ENCODE measurements at places on chromosomes 16 and 17. TPM values are rescaled to one million over a fixed set of nuclear protein-coding genes. Genes with fewer than 3 reads are reported as not detected.

DNA sequence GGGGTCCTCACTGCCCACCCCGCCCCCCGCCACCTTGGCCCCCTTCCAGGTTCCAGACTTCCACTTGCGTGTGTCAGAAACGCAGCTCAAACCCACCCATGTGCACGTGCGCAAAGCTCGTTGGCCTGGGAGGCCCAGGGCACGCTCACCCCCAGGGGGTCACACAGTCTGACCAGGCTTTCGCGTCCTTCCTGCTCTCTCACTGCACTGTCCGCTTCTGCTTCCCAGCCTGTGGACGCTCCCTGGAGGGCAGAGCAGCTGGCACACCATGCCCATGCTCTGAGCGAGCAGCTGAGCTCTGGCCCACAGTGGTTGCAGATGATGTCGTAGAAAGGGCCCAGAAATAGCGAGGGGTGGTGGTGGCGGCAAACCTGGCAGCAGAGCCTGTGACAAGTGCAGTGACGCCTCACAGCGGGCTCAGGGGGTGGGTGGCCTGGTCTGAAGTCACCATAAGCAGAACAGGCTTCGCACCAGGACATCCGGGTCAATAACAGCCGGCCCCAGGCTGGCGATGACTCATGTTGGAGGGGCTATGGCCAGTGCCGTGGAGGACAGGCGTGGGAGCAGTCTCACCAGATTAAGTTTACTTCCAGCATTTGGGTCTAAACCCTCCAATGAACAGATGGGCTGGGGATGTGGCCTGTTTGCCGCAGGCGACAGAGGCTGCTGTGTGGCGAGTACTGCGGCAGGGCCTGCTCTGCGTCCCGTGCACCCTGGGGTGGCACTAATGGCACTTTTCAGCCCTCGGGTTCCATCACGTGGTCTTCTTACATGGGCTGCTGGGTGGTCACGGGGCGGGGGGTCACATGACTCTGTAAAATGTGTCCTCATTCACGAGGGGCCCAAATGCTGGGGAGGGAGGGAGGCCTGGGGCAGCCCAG is 49.0 kb downstream of the NT5M start:
- no peak overlapping the region for H3K27ac ChIP-seq
- no peaks in the 10 kb centered on the region for H3K4me1 ChIP-seq
- DNase-seq, result peak; percentile 46
- no peak overlapping the region for H3K4me3 ChIP-seq

- no peak overlapping the region for H3K27ac ChIP-seq
- no peaks in the 10 kb centered on the region for H3K4me1 ChIP-seq
- peaks cover 6% of the 10 kb centered on the region for H3K27me3 ChIP-seq
- DNase-seq, result no peak
- H3K4me3 ChIP-seq, result peak overlapping the region; percentile 96
These were observed 688 bp downstream of the FBRS start for GRCh38 chr16:30658731-30659506.

- no peak for DNase-seq
- H3K4me1 ChIP-seq, result peaks cover 17% of the 10 kb centered on the region
- no peak overlapping the region for H3K27ac ChIP-seq
- no peaks in the 10 kb centered on the region for H3K27me3 ChIP-seq
- H3K4me3 ChIP-seq, result no peak overlapping the region
These were observed 28.3 kb upstream of the GSE1 start for GRCh38 chr16:85584819-85585282.

DNA sequence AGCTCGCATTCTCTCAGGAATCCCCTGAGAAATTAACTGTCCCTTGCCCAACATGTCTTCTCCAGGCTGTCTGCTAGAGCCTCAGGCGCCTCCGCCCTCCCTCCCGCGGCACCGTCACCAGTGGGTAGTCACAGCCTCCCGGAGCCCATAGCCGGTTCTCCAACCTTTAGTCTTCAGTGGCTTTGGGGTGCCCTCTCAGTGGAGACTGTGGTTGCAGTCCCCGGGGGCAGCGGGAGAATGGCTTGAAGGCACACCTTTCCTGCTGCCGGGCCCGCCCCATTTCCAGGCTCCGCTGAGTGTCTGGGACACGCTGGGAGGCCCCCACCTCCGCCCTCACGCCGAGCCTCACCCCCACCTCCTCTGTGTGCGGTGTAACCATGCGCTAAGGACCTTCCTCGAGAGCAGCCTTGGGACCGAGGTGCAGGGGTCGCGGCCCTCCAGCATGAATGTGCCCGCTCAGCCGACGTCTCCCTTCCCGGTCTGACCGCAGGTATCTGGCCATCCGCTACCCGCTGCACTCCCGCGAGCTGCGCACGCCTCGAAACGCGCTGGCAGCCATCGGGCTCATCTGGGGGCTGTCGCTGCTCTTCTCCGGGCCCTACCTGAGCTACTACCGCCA is 1.7 kb downstream of the GALR2 start:
- peaks cover 8% of the 10 kb centered on the region for H3K4me1 ChIP-seq
- peak overlapping the region; percentile 55 for H3K4me3 ChIP-seq
- DNase-seq, result peak; percentile 69
- no peak overlapping the region for H3K27ac ChIP-seq

TMEM88 gene
- total RNA-seq, result 8.9 TPM
